ENCODE measurements at places on chromosomes 7 and 10. TPM values are rescaled to one million over a fixed set of nuclear protein-coding genes. Genes with fewer than 3 reads are reported as not detected.

ATP6V0A4 gene
- polyA plus RNA-seq, result 0.14 TPM

SND1 gene
- polyA plus RNA-seq, result 67.1 TPM

RSPH10B2 gene
- 0.03 TPM for polyA plus RNA-seq

PHKG1 gene
- polyA plus RNA-seq, result 0.47 TPM

ADRA2A gene
- polyA plus RNA-seq, result 99.6 TPM

TNS3 gene
- 27.0 TPM for polyA plus RNA-seq

PCLO gene
- polyA plus RNA-seq, result under 0.01 TPM

CLDN4 gene
- 0.77 TPM for polyA plus RNA-seq

LZTS2 gene
- 105 TPM for polyA plus RNA-seq

NEUROD6 gene
- not detected for polyA plus RNA-seq

PDE6C gene
- not detected for polyA plus RNA-seq

CALHM2 gene
- 38.1 TPM for polyA plus RNA-seq

PBLD gene
- 23.3 TPM for polyA plus RNA-seq

KCP gene
- polyA plus RNA-seq, result 0.26 TPM

AZGP1 gene
- polyA plus RNA-seq, result 155 TPM

RET gene
- polyA plus RNA-seq, result 0.75 TPM

ABCC2 gene
- 1.0 TPM for polyA plus RNA-seq

PIP gene
- polyA plus RNA-seq, result not detected

COPS6 gene
- 117 TPM for polyA plus RNA-seq

TCAF2 gene
- polyA plus RNA-seq, result 0.94 TPM

PLXNA4 gene
- 11.6 TPM for polyA plus RNA-seq

TRIM74 gene
- 0.30 TPM for polyA plus RNA-seq

COL26A1 gene
- 1.1 TPM for polyA plus RNA-seq

STEAP4 gene
- polyA plus RNA-seq, result 8.4 TPM

AGMO gene
- 2.4 TPM for polyA plus RNA-seq

SLC26A5 gene
- 0.04 TPM for polyA plus RNA-seq

ACTA2 gene
- polyA plus RNA-seq, result 37.2 TPM

CLRN3 gene
- 0.07 TPM for polyA plus RNA-seq

OR2A12 gene
- not detected for polyA plus RNA-seq

PDK4 gene
- polyA plus RNA-seq, result 182 TPM

SPDYE16 gene
- polyA plus RNA-seq, result 0.10 TPM

WIPF3 gene
- 1.2 TPM for polyA plus RNA-seq

ABCA13 gene
- 0.38 TPM for polyA plus RNA-seq

TMEM213 gene
- 0.15 TPM for polyA plus RNA-seq

HOXA6 gene
- 0.39 TPM for polyA plus RNA-seq

PITX3 gene
- polyA plus RNA-seq, result not detected

NAMPT gene
- 720 TPM for polyA plus RNA-seq

TFPI2 gene
- 77.5 TPM for polyA plus RNA-seq

PLAC9 gene
- polyA plus RNA-seq, result 101 TPM

PTPN20 gene
- 1.3 TPM for polyA plus RNA-seq

KAZALD1 gene
- 3.1 TPM for polyA plus RNA-seq

CRYGN gene
- polyA plus RNA-seq, result 0.68 TPM

LAMB1 gene
- 249 TPM for polyA plus RNA-seq

TLX1 gene
- 0.09 TPM for polyA plus RNA-seq

ADO gene
- 3.9 TPM for polyA plus RNA-seq

FZD1 gene
- polyA plus RNA-seq, result 3.3 TPM

KIF11 gene
- polyA plus RNA-seq, result 0.37 TPM

SEC23IP gene
- 10.1 TPM for polyA plus RNA-seq

CYP26C1 gene
- 0.03 TPM for polyA plus RNA-seq

BPGM gene
- polyA plus RNA-seq, result 5.8 TPM

FAM13C gene
- polyA plus RNA-seq, result 15.3 TPM
